ENCODE measurements at places on chromosomes 2 and 18.

DNA sequence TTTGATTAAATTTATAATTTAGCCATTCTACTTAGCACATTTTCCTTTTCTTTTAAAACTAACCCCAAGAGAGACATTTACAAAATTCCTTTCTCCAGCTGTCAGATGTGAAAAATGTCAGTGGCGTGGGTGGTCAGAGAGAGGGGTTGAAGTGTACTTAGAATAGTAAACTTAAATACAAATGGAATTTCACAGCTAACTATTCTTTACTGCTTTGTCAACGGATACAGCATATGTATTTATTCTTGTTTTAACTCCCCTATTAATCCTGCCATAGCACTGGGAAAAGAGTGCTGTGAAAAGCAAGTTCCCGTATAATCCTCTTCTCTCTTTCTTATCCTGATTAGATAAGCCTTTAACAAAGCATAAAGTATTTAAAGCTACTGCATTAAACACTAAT lies 191.4 kb upstream of the CHAC2 start:
- no peak for DNase-seq

GRCh38 chr2:119764832-119765231 lies 5.1 kb downstream of the PTPN4 start:
- DNase-seq = no peak

DNA sequence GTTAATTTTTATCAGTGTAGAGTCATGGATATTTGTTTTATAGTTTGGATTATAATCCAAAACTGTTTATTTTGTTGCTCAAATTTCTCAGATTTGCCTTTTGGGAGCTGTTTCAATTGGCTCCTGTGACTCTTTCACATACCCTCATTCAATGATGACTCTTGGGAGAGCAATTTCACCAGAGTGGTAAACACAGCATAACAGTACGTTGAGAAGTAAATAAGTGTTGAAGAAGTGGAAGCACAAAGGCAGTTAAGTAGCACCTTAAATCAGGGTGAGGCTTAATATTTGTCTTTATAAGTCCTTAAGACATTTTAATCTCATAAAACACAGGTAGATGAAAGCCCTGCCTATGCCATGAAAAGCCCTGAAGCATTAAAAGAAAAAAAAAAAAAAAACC lies 17.1 kb upstream of the SLC39A10 start:
- no peak for DNase-seq

GRCh38 chr2:42171396-42171980 lies 2.3 kb downstream of the EML4 start:
- no peak for DNase-seq

- no peak for DNase-seq
Measured at GRCh38 chr18:10443001-10443400, 11.4 kb upstream of the APCDD1 start.

- no peak for DNase-seq
Measured at GRCh38 chr2:175605640-175606009, 396.4 kb downstream of the LNPK start.

GRCh38 chr2:66110086-66110485 lies 324.8 kb upstream of the MEIS1 start:
- no peak for DNase-seq

DNA sequence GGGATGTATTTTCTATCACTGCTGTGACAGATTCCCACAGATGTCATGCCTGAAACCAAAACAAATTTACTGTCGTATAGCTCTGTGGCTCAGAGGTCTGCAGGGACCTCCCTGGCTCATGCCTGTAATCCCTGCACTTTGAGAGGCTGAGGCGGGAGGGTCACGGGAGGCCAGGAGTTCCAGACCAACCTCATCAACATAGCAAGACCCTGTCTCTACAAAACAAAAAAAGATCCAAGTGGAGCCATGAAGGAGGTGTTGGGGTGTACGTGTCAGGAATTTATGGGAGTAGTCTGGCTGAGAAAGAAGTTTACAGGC lies 51.0 kb upstream of the FAHD2A start:
- DNase-seq = no peak

DNA sequence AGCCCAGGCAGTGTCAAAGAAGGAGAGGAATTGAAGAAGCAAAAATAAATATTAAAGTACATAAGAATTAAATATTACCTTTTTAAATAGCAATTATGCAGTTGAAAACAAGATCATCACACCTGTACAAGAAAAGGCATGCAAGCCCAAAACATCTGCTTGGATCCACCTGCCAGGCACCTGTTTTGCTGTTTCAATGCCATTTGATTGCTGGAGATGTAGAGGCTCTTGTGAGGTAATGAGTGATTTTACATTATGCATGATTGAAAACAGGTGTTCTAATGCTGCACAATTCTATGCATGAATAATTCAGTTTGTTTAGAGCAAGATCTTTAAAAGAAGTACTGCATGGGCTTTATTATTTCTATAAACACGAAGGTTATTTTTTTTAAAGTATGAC lies 700.6 kb upstream of the ZEB2 start:
- no peak for DNase-seq

DNA sequence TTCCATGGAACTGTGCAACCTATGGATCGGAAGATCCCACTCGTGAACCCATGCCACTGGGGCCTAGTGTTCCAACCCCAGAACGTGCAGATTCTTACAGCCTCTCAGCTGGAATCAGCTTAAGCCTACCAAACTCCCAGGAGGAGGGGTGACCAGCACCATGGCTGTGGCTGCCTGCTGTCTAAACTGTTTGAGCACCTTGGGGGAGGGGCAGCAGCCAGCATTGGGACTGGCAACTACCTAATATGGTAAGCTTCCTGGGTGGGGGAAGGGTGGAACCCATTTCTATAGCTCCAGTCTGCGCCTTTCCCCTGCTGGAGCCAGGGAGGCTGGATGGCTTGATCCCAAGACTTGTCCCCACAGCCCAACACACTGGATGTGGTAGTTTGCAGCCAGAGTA lies 10.7 kb upstream of the POLE4 start:
- DNase-seq = no peak

GRCh38 chr2:144785253-144785652 lies 265.3 kb upstream of the ZEB2 start:
- no peak for DNase-seq

- DNase-seq = no peak
Measured at GRCh38 chr2:156918410-156918809, 339.1 kb upstream of the GALNT5 start.

DNA sequence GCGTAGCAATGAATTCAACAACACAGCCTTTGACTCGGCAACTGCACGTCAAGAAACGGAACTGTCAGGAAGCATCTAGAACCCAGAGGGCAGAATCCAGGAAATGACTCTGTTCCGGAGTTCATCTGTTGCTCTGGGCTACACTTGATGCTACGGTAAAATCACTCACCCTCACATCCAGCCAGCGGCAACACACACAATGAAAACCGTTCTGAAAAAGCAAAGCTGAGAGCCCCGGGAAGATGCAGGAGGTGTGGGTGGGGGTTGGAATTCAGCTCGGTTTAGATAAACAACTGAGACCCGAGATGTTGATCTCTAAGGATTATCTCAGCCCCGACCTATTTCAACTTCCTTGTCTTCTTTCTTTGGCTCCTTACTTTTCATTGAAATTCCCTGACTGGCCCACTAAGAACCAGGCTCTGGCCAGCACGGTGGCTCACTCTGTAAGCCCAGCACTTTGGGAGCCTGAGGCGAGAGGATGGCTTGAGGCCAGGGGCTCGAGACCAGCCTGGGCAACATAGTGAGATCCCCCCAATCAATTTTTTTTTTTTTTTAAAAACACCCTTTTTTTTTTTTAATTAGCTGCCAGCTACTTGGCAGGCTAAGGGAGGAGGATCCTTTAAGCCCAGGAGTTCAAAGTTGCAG lies 13.3 kb upstream of the RAB17 start:
- peak; percentile 14 for DNase-seq

GRCh38 chr18:44098551-44099098 lies 582.1 kb upstream of the SETBP1 start:
- no peak for DNase-seq

GRCh38 chr18:51514128-51514527 lies 316.6 kb upstream of the MEX3C start:
- DNase-seq = no peak

- no peak for DNase-seq
Measured at GRCh38 chr2:138028538-138028937, 64.3 kb downstream of the HNMT start.

- DNase-seq = no peak
Measured at GRCh38 chr2:235191978-235192377, 240.2 kb downstream of the SH3BP4 start.

- DNase-seq = no peak
Measured at GRCh38 chr2:56132138-56132537, 51.7 kb upstream of the CCDC85A start.

- no peak for DNase-seq
Measured at GRCh38 chr2:173943738-173944137, 21.4 kb downstream of the SP3 start.

GRCh38 chr18:43061318-43061717 lies 54.2 kb downstream of the RIT2 start:
- no peak for DNase-seq

GRCh38 chr2:231761735-231762134 lies 19.3 kb downstream of the PDE6D start:
- DNase-seq = no peak

All from stimulated activated CD8-positive, alpha-beta memory T cell treated with anti-CD3 and anti-CD28 coated beads, Interleukin-15, amount 100 ng/mL, for 1 hour (primary cell).